IMR-90 (cell line): ENCODE measurements at places on chromosomes 4 and X.

GRCh38 chrX:35842674-35843073 lies 44.5 kb downstream of the MAGEB16 start:
- no peak for DNase-seq

- DNase-seq, result no peak
Observed at GRCh38 chr4:40206426-40206825, 9.6 kb downstream of the RHOH start.

GRCh38 chr4:126906466-126906865 lies 726.3 kb upstream of the INTU start:
- DNase-seq, result no peak

- DNase-seq, result no peak
Observed at GRCh38 chr4:61442936-61443335, 242.8 kb downstream of the ADGRL3 start.

GRCh38 chrX:112851806-112852205 lies 11.2 kb upstream of the AMOT start:
- peak; percentile 73 for DNase-seq

- no peak for DNase-seq
Observed at GRCh38 chr4:92128676-92129075, 175.1 kb upstream of the GRID2 start.

GRCh38 chr4:88674565-88674964 lies 23.1 kb downstream of the NAP1L5 start:
- peak; percentile 70 for DNase-seq

DNA sequence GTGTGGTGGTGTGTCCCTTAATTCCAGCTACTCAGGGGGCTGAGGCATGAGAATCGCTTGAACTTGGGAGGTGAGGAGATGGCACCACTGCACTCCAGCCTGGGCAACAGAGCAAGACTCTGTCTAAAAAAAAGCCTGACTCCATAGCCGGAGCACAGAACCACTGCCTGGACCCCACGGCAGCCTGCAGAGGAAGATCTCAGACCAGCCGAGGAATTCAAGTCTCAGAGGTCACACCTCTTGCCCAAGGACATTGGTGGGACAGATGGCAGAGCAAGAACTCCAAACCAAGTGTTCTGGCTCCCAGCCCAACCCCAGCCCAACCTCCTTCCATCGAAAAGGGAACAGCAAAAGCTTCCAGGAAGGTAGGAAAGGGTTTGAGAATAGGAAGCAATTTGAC lies 70.8 kb downstream of the SMIM20 start:
- no peak for DNase-seq

GRCh38 chr4:157246964-157247363 lies 26.4 kb downstream of the GRIA2 start:
- no peak for DNase-seq

DNA sequence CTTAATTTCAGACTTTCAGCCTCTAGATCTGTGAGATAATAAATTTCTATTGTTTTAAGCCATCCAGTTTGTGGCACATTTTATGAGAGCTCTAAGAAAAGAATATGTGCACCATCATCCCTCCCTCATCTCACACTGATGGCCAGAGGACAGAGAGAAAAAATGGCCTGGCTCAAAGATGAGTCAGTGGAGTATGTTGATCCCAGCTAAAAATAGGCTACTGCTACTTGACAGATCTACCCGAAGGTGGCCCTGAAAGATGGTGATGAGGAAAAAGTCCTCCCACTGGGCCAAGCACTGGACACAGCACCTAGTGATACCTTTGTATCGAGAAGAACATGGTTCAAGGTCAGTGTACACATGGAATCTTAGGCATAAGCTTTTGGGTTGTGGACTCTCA lies 38.2 kb upstream of the DCTD start:
- DNase-seq, result peak; percentile 68

DNA sequence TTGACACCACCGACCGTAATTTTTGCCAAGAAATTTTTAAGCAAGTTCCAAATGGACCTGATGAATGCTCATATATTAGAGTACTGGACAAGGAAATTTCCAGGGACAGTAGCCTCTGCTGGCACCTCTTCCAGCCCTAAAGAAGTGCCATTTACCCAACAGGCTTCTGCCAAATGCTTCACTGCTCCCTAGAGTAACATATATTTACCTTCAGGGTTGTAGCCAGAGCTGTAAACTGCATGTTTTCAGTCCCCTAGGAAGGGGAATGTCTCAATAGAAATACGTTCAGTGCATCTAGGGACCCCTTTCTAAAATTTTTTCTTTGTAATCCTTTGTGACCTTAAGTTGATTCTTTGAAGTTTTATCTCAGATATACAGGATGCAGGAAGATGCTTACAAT lies 143.1 kb upstream of the SMAD1 start:
- no peak for DNase-seq

DNA sequence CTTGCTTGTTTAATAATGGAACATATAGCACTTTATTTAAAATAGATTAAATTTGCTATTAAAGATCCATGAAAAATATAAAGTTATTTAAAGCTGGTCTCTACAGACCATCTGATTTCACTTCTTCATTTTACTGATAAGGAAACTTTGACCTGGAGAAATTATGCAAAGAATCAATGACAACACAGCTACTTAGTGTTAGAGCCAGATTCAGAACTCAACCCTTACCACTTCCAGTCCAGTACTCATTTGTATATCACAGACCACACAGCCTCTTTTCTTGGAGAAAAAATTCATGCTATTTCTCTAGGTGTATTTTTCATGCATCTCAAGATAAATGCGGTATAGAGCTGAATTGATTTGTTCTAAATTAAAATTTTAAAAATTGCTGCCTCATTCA lies 34.0 kb downstream of the WDFY3 start:
- DNase-seq, result no peak

- no peak for DNase-seq
Observed at GRCh38 chr4:2696423-2696822, 59.7 kb downstream of the TNIP2 start.

- no peak for DNase-seq
Observed at GRCh38 chr4:7075962-7076695, 8.3 kb upstream of the GRPEL1 start.

DNA sequence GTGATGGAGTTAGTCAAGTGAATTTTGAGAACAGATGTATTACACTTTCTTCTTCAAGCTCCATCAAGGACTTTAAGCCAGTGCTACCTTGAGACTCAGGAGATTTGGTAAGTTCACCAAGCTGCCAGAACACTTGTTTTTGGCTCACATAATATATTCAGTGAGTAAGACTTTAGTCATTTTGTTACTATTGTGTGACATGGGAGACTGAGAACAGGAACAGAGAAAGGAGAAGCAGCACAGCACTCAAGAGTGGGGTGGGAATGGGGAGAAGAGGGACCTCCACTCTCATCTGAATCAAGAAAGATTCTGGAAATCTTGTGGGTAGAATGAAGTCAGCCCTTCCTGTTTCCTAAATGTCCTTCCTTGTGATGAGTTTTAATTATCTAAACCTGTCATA lies 87.3 kb upstream of the TET2 start:
- no peak for DNase-seq

GRCh38 chr4:78543424-78544125 lies 8.0 kb upstream of the ANXA3 start:
- no peak for DNase-seq

GRCh38 chrX:45697591-45697990 lies 496.9 kb upstream of the DIPK2B start:
- peak; percentile 90 for DNase-seq

GRCh38 chrX:97267396-97268181 lies 383.9 kb downstream of the RPA4 start:
- peak; percentile 14 for DNase-seq

GRCh38 chrX:147962476-147962875 lies 18.7 kb upstream of the FMR1NB start:
- no peak for DNase-seq

GRCh38 chr4:81130569-81130968 lies 84.5 kb downstream of the PRKG2 start:
- DNase-seq, result no peak

DNA sequence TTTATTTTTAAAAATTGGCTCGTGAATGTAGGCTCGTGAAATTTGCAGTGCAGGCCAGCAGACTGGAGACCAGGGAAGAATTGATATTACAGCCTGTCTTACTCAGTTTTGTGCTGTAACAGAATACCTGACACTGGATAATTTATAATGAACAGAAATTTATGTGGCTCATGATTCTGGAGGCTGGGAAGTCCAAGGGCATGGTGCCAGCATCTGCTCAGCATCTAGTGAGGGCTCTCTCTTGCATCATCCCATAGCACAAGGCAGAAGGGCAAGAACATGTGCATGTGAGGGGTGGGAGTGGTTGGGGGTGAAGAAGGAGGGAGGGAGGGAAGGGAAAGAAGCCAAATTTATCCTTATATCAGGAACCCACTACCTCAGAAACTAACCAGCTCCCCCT lies 13.7 kb upstream of the CLTRN start:
- no peak for DNase-seq

DNA sequence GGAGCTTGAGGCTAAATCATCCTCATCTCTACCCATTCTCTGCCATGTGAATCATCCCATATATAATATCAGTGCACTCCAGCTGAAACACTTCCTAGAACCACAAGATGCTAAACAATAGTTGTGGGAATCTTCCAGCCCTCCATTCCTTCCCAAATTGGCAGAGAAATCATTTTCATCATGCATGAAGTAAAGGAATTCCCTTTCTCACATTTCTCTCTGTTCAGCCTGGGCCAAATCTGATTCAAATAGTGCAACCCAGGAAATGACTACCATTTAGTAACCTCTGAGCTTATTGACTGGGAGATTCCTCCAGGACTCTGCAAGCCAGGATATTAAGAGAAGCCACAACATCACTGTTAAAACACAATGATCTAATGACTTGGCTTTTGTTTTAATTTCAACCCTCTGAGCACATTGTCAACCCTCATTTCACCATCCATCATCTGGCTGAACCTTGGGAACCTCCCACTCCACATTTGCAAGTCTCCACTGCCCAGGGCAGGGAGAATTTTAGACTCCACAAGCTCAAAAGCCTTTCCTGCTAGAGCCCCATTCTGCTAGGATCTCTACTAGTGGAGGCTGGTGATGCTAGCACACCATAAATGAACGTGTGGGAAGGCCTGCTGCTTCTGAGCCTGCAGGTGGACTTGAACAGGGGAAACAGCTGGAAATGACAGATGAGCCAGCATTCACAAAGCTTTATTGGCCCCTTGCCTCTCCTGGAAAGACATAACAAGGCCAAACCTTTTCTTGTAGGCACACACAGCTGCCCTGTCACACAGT lies 133.9 kb downstream of the TET2 start:
- DNase-seq, result peak; percentile 97

DNA sequence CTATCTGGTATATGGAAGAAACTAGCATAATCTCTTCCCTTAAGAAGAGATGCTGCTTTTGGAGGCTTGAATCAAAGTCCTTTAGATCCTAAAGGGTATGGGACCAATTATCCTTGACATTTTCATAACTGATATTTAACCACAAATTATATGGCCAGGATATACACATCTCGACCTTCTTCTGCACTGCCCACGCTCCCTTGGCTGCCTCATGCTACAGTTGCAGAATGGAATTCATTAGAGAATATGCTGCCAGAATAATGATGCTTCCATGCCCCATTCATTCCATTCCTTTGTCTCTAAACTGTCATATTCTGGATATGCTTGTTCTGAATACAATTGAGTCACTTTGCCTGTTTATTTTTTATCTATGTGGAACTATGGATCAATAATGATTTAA lies 157.1 kb upstream of the PACRGL start:
- no peak for DNase-seq

DNA sequence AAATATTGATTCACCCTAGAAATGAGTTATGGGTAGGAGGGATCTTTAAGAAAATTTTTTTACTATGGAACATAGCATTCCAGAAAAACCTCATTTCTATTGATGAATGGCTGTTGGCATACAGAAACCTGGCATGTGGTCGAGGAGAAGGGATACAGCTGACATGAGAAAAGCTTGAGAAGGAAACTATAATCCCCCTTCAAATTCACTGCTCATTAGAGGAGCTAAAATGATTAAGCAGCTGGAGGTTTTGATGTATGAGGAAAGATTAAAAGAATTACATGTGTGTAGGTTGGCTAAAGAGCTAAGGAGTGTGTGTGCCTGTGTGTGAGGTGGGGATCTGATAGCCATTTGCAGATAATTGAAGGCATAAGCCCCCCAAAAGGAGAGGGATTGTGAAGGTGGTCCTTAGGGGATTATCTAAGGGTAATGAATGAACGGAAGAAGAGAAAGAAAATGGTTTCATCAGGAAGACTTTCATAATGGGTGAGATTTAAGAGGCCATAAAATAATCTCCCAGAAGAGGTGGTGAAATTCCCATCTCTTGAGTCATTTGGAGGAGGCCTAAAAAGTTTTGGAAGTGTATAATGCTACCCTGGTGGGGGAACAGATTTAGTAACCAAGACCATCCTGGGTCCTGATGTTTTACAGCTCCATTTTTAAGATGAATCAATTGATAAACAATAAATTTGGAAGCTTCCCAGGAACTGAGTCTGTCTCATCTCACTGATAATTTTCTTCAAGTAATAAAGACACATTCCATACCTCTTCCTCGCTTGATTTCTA lies 272.0 kb upstream of the HAND2 start:
- DNase-seq, result peak; percentile 15

- peak; percentile 85 for DNase-seq
Observed at GRCh38 chr4:156968479-156968984, 3.1 kb downstream of the PDGFC start.

GRCh38 chrX:23726191-23726590 lies 16.9 kb downstream of the ACOT9 start:
- DNase-seq, result no peak

GRCh38 chr4:145936142-145936996 lies 2.3 kb downstream of the ZNF827 start:
- peak; percentile 73 for DNase-seq

GRCh38 chrX:139892512-139892911 lies 40.3 kb downstream of the ATP11C start:
- no peak for DNase-seq

GRCh38 chrX:21469071-21469470 lies 94.9 kb downstream of the CNKSR2 start:
- no peak for DNase-seq

DNA sequence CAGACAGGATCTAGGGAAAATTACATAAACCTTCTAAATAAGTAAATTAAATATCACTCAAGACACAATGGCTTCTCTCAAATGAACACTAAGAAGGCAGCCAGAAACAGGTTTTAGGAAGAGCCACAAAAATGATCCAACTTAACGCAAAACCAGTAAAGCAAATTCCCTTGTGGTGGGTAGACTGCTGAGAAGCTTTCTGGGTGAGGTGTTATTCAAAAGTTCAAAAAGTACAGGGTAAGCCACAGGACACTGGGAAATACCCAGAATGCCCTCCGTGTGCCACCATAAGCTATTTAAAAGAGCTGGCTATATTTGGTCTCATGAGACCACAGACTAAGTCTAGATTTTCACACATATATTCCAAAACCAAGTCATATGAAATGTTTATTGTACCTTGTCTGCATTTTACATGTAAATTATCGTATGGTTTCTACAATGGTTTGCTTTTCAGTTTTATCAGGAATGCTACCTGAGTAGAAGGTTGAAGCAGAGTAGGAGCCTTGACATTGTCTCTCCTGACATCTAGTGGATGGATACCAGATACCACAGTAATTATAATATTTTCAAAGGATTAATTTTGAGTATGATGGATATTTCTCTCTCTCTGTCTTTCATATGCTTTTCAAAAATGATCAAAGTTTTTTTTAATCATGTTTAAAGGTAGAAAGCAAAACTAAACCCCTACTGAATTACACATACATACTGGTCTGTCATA lies 109.3 kb upstream of the KLHL13 start:
- no peak for DNase-seq

GRCh38 chr4:60657807-60658206 lies 542.3 kb upstream of the ADGRL3 start:
- DNase-seq, result peak; percentile 13

- peak; percentile 2 for DNase-seq
Observed at GRCh38 chr4:59612235-59612634, 1587.9 kb upstream of the ADGRL3 start.

- no peak for DNase-seq
Observed at GRCh38 chrX:81348388-81348787, 146.5 kb downstream of the SH3BGRL start.
